ENCODE measurements at places on chromosomes 2 and 18. TPM values are rescaled to one million over a fixed set of nuclear protein-coding genes. Genes with fewer than 3 reads are reported as not detected.

TRIM54 gene
- 1.2 TPM for total RNA-seq

ANKRD62 gene
- total RNA-seq, result 0.18 TPM

ARHGEF4 gene
- 35.3 TPM for total RNA-seq

ACMSD gene
- total RNA-seq, result not detected

CMPK2 gene
- total RNA-seq, result 7.0 TPM

MYO7B gene
- 0.27 TPM for total RNA-seq

CNGA3 gene
- 3.0 TPM for total RNA-seq

TCF23 gene
- not detected for total RNA-seq

GKN1 gene
- not detected for total RNA-seq
